ENCODE measurements at places on chromosomes 4 and X. TPM values are rescaled to one million over a fixed set of nuclear protein-coding genes. Genes with fewer than 3 reads are reported as not detected.

Gene SPANXC
- total RNA-seq: not detected

Gene MFAP3L
- total RNA-seq: 1.5 TPM

Gene LRP2BP
- 0.44 TPM for total RNA-seq

Gene TMEM154
- total RNA-seq: 2.8 TPM

Gene TBX22
- not detected for total RNA-seq

Gene ITIH6
- not detected for total RNA-seq

Gene MUC7
- not detected for total RNA-seq

Gene ZMAT1
- total RNA-seq: 0.17 TPM

Gene SMARCA5
- total RNA-seq: 45.2 TPM
